Effector memory CD8-positive, alpha-beta T cell (primary cell): ENCODE measurements at places on chromosomes 6 and 20.

DNA sequence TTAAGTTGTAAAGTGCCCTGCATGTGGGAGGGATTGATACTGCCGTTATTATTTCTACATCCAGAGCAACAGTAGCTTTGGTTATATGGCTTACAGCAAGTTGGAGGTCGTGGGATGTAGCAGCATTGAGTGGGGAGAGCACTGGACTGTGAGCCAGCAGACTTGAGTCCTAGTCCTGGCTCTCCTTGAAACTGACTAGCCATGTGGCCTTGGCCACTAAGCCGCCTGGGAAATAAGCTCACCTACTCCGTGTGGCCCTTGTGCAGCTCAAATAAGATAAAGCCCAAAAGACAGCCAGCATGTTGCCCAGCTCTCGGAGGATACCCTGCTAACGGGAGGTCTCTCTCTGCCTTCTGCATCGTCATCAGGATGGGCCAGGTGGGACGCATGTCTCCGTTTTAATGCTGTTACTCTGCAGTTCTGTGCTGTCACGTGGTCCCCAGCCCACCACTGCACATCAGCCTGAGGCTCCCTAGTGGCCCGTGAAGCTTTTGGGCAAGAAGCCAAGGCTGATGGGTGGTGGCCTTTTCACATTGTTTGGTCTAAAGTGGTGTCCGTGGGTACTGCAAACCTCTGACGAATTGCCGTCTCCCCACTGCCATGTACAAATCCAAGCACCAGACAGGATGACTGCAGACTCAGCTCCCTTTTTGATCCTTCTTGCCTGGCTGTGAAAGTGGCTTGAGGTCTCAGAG lies 7.9 kb downstream of the EPB41L1 start:
- DNase-seq = no peak

- DNase-seq = no peak
Observed at GRCh38 chr6:4074478-4075235, 4.3 kb downstream of the FAM217A start.

- no peak for DNase-seq
Observed at GRCh38 chr20:33838035-33838864, 27.1 kb downstream of the CHMP4B start.

DNA sequence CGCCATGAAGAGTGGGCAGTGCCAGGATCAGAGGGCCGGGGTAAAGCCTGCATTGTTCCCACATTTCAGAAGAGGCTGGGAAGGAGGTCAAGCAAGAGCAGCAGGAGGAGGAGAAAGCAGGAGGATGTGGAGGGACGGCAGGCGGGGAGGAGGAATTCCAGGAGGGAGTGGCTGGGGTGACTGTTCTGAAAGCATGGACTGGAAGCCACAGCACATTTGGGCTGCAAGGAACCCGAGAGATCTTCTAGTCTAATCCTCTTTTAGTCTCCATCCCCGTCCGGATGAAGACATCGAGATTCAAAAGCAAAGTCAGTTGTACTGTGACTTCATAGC lies 76.9 kb downstream of the FAM50B start:
- no peak for DNase-seq

- no peak for DNase-seq
Observed at GRCh38 chr20:51447097-51447764, 95.3 kb downstream of the NFATC2 start.

DNA sequence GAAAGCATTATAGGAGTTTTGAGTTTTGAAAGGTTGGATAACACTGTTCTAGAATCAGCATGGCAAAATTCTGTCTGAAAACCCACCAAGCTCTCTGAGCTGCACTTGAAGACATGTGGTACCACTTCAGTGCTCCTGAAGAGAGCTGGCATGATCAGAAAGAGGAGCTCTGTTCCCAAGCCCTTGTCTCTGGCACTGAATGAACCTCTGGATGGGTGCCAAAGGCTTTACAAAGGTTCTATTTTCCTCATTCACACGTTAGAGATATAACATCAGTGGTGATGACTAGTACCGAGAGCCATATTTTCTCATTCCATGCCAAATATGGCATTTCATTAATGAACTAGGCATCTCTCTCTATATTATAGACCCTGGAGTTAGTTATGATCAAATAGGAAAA lies 301.8 kb upstream of the ID4 start:
- DNase-seq = no peak

- no peak for DNase-seq
Observed at GRCh38 chr6:33758815-33759216, 12.1 kb upstream of the IP6K3 start.

GRCh38 chr6:13463941-13464340 lies 23.5 kb downstream of the GFOD1 start:
- no peak for DNase-seq

GRCh38 chr6:42051268-42051653 lies 937 bp downstream of the TAF8 start:
- no peak for DNase-seq
